Stimulated activated CD4-positive, alpha-beta T cell treated with anti-CD3 and anti-CD28 coated beads, Interleukin-2, amount 100 ng/mL, for 4 hours (primary cell): ENCODE measurements at places on chromosomes 6 and 20.
A peak's percentile ranks its signal among the peaks of the same experiment; 100 is the strongest.

GRCh38 chr6:136408204-136408603 is 118.6 kb upstream of the BCLAF1 start:
- DNase-seq = no peak

- DNase-seq = peak; percentile 31
Observed at GRCh38 chr20:36604952-36605398, 604 bp upstream of the RAB5IF start.

- DNase-seq = no peak
Observed at GRCh38 chr6:91324711-91325110, 737.8 kb upstream of the MAP3K7 start.

DNA sequence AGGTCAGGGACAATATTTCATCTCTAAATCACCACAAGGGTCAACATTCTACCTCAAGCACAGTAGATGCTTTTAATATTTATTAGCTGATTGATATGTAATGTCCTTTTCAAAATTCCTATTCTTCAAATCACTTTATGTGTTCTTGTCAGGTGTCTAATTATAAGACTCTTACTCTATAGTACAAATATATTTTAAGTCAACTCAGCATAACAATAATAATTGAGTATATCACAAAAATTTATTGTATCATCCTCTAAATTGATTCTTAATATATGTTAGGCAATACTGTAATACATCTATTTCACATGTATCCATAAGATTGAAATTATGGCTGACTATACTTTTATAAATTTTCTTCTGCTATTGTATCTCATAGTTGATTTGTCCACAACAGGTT is 423.9 kb downstream of the PKHD1 start:
- DNase-seq = no peak

- DNase-seq = no peak
Observed at GRCh38 chr6:20058121-20058905, 154.0 kb downstream of the MBOAT1 start.

DNA sequence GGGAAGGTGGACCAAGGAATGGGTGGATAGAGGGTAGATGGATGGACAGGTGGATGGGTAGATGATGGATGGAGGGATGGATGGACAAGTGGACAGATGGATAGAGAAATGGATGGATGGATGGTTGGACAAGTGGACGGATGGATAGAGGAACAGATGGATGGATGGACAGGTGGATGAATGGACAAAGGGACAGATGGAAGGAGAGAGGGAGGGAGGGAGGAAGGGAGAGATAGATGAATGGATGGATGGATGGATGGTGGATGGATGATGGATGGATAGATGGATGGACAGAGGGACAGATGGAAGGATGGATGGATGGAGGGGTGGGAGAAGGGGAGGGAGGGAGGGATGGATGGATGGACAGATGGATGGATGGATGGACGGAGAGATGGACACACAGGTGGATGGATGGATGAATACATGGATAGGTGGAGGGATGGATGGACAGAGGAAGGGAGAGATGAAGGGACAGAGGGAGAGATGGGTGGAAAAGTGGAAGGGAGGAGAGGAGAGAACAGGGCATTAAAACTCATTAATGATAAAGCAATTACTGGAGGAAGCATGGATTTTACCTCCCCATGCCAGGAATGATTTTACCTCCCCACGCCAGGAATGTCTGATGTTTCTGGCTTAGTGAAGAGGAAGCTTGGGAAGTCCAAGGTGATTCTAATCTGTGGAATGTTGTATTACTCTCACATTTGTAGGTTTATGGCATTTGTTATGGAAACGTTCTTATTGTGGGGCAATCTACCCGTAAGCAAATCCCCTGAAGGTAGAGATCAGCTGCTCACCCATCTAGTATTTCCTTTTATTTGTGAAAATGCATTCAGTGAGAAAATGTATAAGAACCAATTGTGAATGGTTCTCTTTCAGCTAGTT is 383.3 kb downstream of the TAF4 start:
- DNase-seq = no peak

DNA sequence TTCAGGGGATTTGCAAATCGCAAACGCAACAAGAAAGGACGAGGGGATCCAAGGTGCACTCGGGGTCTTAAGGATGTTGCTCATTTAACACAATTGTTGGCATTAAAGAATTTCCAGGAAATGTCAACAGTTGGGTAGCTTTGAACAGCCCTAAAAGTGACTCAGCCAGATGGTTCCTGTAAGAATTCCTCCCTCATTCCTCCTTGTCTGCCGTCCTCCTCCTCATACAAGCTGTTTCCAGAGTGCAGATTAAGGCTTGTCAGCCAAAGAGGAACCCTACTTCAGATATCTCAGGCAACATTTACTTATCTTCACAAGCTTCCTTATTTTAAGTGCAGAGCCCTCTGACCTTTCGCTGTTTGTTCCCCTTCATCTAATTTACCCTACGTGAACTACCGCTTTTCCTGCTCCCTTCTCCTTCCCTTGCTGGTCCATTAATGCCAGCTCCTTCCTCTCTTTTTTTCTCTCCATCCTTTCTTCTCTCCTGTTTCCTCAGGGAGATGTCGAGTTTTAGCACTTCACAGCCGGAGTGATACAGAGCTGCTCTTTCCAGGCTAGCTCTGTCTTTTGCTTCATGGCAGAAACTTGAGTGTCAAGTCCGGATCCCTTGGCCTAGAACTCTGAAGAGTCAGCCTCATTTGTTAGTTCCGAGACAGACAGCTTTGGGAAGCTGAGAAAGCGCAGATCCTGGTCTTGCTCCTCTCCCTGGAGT is 26.1 kb upstream of the TBC1D7 start:
- no peak for DNase-seq

DNA sequence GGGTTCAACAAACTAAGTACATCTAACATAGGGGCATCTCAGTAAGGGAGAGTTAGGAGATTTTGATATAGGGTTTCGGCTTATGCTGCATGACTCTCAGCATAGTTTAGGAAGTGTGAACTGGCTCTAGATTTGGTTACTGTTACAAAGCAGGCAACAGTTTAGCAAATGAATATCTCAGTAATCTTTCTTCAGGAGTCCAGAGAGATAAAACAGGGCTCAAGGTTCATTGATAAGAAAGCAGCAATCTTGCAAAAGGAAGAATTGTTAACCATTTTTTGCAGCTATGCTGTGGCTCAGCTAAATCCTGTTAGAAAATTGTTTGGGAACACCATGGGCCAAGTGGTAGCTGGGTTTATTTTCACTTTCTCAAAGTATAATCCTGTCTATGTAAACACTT is 161.3 kb downstream of the MEI4 start:
- no peak for DNase-seq

DNA sequence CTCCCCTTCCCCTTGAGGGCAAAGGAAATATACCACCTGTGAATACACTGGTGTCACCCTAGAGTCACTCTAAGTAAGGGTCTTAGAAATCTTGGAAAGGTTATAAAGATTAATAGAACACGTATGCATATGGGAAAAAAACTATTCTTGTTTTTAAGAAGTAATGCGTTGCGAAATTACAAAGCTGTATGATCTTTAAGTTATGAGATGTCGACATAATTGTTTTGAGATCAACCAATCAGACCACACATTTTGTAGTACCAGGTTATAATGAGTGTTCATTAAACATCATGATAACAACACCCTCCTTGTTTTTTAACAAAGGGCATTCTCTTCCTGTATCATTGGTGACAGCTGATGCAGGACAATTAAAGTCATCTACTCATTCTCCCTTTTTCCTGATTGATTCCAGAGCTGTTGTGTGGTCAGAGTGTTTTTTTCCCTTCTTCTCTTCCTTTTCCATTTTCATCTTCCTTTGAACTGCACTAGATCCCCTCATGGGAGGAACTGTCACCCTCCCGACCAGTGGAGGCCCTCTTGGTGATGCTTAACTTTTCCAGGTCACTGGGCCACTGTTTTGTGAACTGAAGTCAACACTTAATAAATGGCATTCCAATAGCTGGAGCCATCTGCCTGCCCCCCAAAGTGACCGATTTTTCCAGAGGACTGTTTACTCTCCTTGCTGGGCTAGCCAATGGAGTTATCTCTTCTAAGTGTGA is 37.0 kb downstream of the PRDM1 start:
- no peak for DNase-seq

GRCh38 chr6:10901770-10902169 is 14.9 kb downstream of the SYCP2L start:
- no peak for DNase-seq

- DNase-seq = no peak
Observed at GRCh38 chr20:10710991-10711775, 37.4 kb upstream of the JAG1 start.

GRCh38 chr20:52209154-52209571 is 17.6 kb upstream of the ZFP64 start:
- no peak for DNase-seq

DNA sequence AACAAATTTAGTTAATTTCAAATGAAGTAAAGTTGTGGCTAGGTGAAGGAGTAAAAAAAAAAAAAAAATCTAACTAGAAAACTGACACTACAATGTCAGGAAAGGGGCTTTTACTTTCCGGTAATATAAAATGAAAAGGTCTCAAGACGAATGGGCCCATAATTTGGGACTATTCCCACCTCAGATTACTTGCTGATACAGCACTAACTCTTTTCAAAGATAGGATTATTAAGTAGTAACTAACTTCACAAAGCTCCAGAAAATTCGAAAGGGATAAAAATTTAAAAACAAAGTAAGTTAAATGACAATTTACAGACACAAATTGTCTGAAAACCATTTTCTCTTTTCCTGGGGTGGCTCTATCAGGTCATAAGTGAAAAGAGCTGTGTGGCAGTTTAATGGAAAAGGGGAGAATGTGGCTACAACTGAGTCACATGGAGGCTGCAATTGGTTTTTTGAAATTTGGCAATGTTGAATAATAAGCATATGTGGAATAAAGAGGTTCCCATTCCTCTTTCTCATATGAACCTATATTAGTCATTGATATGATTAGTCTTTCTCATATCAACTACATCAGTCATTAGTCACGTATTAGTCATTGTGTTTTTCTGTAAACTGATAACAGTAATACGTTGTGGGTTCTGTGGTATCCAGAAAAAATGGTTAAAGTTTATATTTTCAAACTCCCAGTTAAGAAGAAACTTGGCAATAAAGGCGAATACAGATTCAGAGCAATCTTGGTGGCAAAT is 78.0 kb downstream of the RWDD2A start:
- no peak for DNase-seq

DNA sequence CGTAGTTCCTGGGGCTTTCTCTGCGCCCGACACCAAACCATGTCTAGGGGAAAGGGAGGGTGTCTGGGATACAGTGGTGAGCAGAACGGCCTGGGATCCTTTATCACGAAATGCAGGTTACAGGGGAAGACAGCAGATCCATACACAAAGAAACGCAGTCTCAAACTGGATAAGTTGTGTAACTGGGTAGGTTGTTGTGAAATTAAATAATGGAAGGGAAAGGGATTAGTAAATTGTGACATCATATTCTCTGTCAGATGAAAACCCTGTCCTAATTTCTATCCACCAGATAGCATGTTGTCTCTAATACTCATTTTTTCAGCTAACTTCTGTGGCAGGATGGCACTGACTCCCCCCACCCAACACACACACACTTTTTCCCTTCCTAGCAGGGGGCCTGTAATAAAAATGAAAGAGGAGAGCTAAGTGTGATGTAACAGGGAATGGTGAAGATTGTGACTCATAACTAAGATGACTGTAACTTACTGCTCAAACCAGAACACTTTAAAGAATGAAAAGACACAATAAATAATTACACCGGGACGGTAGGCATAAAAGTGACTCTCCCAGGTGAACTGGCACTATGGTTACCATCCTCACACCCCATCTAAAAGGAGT is 769 bp upstream of the TRPC4AP start:
- peak; percentile 49 for DNase-seq

DNA sequence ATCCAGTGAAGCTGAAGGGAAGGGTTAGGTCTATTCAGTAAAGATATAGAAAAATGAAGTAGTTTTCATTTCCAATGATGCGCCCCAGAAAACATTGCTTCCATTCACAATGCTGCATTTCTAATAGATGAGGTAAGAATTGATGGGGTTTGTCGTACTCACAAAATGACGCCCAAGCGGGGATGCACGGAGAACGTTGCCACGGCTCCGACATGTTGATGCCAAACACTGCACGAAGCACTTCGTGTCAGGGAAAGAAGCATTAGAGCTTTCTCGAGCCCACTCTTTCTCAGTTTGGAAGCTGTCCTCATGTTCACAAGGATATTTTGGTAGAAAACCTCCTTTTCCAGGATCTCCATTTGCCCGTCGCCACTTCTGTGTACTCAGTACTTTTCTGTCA is 21.6 kb upstream of the MAFB start:
- DNase-seq = no peak

- no peak for DNase-seq
Observed at GRCh38 chr6:69146385-69146784, 511.3 kb downstream of the ADGRB3 start.

DNA sequence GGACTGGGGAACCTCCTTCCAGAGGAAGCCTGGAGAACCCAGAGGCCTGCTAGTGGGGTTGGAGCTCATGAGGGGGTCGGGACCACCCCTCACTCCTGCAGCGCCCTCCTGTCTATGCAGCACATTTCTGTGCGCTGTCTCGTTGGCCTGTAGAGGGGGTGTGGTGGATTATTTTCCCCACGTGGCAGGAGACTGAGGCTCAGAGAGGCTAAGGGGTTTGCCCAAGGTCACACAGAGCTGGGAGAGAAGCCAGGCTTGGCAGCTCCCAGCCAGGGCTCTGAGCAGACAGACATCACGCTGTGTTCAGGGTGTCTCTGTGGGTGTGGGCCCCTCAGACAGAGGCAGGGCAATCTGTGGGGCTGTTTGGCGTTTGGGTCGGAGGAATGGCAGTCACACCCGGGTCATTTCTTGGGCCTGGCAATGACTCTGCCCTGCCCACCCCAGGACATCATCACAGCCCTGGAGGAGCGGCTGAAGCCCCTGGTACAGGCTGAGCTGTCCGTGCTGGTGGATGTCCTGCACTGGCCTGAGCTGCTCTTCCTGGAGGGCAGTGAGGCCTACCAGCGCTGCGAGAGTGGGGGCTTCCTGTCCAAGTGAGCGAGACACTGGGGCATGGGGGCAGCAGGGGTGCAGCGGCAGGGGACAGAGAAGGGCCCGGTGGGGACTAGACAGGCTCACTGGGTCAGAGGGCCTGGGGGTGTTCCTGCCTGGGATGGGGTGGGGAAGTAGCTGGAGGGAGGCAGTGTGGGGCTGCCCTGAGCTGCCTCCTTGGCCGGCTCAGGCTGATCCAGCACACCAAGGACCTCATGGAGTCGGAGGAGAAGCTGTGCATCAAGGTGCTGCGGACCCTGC is 27.7 kb downstream of the UQCC2 start:
- no peak for DNase-seq

DNA sequence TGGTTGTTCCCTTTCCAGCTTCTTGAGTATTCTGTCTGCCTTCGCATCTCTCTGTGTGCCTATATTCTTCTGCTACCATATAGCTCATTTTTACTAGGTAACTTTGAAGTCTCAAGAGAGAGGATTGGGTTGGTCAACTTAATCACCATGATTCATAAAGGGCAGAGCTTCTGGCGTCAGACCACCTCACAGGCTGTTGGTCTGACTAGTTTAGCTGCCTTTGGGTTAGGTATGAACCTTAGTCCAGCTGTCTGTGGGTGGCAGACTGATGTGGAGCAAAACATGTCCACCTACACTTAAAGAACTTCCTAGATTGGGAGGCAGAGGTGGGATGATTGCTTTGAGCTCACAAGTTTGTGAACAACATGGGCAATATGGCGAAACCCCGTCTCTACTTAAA is 192.2 kb upstream of the SGK1 start:
- no peak for DNase-seq

GRCh38 chr6:90459225-90459758 is 127.6 kb downstream of the MAP3K7 start:
- no peak for DNase-seq

GRCh38 chr6:107565165-107565723 is 75.3 kb downstream of the SOBP start:
- DNase-seq = no peak
